ENCODE measurements at places on chromosomes 5 and 9.

- DNase-seq: no peak
Observed at GRCh38 chr5:19534751-19535150, 453.2 kb downstream of the CDH18 start.

- no peak for DNase-seq
Observed at GRCh38 chr5:133524666-133525065, 87.7 kb downstream of the FSTL4 start.

DNA sequence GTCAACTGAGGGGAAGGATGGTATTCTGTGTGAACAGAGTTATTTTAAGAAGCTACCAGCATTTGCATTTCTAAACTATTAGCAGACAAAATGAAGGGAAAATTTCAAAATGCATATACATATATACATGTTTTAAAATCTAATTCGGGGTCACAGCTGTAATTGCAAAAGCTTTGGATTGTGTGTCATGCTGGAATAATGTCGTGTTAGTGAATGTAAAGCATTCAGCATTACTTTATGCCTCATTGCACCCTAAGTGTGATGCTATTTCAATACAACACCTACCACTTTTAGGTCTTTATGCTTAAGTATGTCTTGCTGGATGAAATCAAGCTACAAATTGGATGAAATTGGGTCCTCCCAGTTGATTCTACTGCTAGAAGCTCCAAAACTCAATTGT, 687.6 kb upstream of the MEF2C start:
- no peak for DNase-seq

GRCh38 chr9:95024097-95024671, 293.3 kb downstream of the FANCC start:
- no peak for DNase-seq

- DNase-seq: no peak
Observed at GRCh38 chr5:176817841-176818377, 7.5 kb downstream of the UNC5A start.

GRCh38 chr5:109080896-109081295, 328.9 kb downstream of the PJA2 start:
- DNase-seq: no peak

DNA sequence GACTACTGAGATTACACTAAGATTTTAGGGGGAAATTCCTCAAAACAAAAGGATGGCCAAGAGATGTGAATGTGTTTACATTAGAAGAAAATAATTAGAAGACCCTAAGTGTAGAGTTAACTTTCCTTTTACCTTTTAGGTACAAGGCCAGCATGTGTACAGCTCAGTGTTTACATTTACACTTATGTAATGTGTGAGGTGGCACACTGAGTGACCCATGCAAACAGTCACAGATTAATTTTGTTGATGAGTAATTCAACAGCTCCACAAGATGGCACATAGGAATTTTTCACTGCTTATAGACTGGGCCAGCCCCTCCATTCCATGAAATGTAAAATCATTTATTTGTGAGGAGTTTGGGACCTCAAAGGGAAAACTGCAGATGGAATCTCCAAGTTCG, 90.1 kb upstream of the SLC12A2 start:
- DNase-seq: no peak

DNA sequence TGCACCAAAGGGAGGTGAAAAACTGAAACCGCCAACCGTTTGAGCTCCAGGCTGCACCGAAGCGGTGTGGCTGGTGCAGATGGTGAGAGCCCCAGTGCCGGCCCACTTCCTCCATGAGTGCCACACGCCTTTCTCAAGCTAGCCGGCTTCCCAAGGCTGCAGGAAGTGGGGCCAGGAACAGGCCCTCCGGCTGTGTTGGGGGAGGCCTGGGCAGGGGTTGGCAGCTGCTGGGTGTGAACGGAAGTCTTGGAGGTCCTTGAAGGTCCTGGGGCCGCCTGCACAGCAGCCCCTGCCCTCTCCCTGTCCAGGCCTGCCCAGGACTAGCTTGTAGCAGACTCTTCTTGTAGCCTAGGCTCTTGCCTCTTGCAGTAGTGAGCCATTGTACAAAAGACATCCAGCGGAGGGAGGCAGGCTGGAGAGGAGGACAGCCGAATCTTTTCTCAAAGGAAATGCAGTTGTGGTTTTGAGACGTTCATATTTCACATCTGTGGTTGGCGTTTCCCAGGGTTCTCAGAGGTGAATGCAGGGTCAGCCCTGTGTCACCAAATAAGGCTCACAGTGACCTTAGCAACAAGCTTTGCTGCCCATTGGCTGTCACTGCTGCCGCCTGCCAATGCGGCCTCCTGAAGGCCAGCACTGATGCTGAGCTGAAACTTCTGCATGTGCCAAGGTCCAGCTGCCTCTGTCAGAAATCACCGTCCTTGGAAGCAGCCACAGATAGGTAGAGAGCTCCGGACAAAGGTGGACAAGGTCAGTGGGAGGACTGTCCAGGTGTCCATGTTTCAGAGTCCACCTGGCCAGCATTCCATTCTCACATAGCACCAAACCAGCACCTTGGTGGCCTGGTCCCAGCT, 23.9 kb downstream of the IRF1 start:
- DNase-seq: no peak

DNA sequence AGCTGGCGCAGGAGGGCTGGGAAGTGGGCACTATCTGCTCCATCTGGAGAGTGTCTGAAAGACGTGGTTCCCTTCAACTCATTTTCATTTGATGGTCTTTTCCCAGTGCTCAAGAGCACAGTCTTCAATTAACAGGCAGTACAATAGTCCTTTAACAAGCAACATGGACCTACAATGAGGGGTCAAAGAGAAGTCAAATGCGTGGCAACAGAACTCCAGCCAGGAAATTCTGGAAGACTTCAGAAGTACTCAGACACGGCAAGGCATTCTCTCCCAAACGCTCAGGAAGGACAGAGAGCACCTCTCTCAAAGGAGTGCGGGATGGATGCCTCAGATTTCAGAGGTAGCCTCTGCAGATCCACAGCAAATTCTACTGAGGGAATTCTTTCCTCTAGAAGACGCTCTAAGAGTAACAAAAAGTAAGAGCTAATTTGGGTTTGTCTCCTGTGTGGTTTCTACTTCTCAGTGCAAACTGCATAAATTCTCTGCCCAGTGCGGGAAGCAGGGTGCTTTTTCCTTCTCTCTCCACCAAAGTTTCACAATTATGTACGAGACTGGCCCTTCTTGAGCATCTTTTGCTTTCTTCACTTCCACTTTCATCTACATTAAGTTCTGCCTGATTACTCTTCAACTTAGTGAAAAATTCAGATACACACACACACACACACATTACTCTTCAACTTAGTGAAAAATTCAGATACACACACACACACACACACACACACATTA, 56.4 kb downstream of the LHFPL2 start:
- DNase-seq: no peak

DNA sequence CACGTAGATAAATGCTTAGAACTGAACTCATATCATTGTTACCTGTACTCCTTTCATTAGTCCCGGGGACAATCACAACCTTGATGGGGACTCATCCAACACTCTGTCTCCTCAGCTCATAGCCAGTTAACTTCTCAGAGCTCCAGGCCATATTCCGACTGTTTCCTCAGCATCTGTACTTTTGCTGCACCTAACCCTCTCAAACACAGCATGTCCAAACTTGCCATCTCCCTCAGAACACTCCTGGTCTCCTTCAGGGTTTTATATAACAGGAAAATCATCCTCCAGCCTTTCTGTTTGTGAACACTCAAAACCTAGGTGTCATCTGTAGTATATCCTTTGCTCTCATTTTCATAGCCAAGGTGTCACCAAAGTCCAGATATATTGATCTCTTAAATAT, 150.5 kb downstream of the CDH6 start:
- DNase-seq: no peak

- no peak for DNase-seq
Observed at GRCh38 chr5:146105477-146105876, at the start of gene PLAC8L1. TSS of gene PLAC8L1 (minus strand) at chr5:146105577. CDS start at chr5:146104311, 1,266 bp downstream.

DNA sequence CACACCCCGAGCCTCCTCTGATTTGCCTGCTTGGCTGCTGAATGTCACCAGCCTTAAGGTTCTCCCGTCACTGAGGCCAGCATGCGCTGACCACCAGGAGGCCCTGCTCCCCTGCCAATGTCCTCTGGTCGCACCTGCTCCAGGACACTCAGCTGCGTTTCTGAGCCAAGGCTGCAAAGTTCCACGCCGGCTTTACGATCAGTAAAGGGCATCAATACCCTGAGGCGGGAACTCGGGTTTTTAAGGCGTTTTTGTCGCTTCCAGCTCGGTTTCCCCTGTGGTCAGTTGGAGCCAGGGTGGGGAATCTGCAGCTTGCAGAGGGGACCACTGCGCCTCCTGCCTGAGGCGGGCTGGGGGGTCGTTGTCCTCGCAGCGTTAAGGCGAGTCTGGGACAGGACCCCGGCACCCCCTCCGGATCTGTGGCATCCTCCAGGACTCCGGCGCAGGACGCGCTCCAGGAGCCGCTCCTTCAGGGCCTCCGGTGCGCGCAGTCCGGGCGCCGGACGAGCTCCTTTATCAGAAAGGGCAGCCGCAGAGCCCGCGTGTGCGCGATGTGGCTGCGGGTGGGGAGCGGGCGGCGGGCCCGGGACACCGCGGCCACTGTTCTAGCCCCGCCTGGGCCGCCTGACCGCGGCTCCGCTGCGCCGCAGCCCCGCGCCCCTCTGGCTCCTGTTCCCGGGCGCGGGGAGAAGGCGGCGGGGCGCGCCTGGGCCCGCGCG, 24.1 kb upstream of the FLT4 start:
- DNase-seq: no peak

DNA sequence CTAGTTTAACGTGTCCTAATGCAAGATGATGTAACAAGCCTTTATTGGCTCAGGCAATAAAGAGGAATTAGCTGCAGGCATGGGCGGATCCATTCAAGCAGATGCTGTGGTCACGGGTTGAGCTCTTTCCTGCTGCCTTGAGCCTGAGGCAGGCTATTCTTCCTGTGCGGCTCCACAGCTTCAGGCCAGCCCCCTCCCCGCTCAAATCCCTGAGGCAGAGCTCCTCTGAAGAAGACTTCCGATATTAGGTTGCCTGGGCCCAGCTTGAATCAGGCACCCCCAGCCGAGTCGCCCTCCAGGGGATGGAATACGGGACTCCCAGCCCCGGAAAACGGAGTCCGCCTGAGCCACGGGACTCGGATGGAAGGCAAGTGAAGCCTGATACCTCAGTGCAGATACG, 95.0 kb upstream of the RUFY1 start:
- no peak for DNase-seq

DNA sequence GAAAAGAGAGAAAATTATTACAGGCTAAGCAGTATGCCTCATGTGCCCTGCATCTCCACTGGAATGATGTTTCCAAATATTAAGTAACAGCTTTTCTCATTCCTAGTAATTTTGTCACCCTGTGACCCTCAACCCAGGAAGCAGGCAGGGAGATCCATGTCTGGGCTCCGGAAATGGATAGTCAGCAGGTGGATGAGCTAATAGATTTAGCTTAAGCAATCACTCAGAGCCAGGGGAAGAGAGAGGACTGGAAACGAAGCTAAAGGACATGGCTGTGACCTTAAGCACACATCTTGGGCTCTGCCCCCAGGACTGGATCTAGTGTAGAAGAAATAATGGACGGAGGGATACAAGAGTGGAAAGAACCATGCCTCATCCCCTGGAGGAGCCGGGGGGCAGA, 89.5 kb downstream of the ARSB start:
- no peak for DNase-seq

GRCh38 chr5:95401626-95402025, 10.5 kb downstream of the FAM81B start:
- no peak for DNase-seq

DNA sequence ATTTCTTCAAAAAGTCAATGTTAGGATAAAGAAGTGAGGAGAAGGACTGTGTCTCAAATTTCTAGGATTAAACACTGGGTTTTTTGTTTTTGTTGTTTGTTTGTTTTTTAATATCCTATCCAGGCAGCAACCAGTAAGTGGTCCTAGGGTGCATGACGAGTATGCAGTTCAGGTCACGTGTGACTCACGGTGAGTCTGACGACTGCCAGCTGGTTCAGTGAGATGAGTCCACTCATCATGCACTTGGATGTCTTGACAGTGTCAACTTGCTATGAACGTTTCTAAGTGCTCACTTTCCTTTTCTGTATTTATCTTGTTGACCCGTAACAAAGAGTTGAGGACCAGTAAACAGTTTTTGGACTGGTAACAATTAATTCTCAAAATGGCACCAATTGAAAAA, 32.7 kb downstream of the ATG10 start:
- DNase-seq: no peak

Measured in esophagus squamous epithelium (tissue), 5 donors.